SK-MEL-5 (cell line): ENCODE measurements at places on chromosomes 5 and 9. TPM values are rescaled to one million over a fixed set of nuclear protein-coding genes. Genes with fewer than 3 reads are reported as not detected.
A peak's percentile ranks its signal among the peaks of the same experiment; 100 is the strongest.

DNA sequence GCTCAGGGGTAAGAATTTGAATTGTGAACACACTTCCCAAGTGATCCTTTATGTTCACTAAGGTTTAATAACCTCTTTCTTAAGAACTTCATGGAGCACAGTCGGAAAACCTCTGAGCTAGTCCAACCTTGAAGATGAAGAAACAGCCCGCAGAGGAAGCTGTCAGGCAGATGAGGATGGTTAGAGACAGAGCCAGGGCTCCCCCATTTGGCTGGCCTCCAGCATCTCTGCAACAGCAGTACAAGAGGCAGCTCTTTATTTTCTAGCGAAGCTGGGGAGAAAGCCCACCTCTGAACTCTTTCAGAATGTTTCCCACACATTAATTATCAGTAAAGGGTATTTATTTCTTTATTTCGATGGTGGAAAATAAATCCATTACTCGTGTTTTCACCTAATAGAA is 350.8 kb downstream of the DMRT2 start:
- DNase-seq: no peak

Gene ANKRD18B
- 0.45 and 4.8 TPM in 2 replicates for total RNA-seq

Gene SLC6A7
- not detected in 2 replicates for total RNA-seq

- DNase-seq: peak; percentile 76
Observed at GRCh38 chr9:32986971-32987370, 14.5 kb downstream of the APTX start.

DNA sequence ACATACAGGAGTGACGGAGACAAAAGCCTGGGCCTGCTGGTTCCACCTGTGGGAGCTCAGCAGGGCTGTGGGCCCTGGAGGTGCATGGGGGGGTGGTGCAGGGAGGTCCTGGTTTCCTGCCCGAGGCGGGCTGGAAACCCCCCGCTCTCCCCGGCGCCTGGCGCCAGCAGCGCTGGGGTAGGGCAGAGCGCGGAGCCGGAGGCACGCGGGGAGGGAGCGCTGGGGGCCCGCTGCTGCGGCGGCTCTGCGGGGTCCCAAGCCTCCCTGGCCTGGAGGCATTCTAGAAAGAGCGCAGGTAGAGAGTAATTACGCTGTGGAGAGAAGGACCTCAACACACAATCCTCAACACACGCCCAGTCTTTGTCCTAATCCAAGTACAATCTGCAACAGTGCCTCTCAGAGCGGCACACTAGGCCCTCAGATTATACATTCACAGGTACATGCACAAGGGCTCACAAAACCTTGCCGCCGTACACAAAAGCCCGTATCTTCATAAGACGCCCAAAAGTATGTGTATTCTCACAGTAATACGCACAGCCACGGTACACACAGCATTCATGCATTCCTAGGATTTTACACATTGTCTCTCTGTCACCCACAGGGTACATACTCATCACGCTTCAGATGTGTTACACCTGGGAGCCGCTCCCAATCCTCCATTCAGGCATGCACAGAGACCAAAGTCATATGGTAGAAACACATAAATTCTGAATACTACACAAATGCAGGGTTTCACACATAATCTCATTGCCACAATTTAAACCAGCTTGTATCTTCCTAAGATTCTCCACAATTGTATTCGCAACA is 2.1 kb upstream of the HAND1 start:
- no peak for DNase-seq

Gene C9orf152
- total RNA-seq: not detected in 2 replicates

Gene SSBP2
- total RNA-seq: 4.0 and 7.9 TPM in 2 replicates

DNA sequence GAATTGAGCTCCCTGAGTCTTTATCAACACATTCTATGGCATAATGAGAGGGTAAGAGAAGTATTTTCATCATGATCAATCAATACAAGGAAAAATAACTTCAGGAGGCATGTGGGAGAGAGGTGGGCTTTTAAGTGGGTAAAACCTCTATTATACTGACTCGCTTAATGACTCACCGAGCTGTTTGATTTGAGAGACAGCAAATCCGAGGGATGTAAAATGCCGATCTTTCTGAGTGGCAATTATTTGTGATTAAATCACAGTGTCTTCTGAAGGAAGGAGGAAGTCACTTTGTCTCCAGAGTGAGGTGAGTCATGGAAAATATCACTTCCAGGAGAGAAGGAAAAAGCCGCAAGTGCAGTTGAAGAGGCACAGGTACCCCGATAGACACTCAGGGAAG is 320.4 kb downstream of the DRD1 start:
- DNase-seq: no peak

GRCh38 chr9:75138260-75139040 is 50.1 kb downstream of the OSTF1 start:
- DNase-seq: no peak

Gene CCNO
- 0.19 and 0.24 TPM in 2 replicates for total RNA-seq

DNA sequence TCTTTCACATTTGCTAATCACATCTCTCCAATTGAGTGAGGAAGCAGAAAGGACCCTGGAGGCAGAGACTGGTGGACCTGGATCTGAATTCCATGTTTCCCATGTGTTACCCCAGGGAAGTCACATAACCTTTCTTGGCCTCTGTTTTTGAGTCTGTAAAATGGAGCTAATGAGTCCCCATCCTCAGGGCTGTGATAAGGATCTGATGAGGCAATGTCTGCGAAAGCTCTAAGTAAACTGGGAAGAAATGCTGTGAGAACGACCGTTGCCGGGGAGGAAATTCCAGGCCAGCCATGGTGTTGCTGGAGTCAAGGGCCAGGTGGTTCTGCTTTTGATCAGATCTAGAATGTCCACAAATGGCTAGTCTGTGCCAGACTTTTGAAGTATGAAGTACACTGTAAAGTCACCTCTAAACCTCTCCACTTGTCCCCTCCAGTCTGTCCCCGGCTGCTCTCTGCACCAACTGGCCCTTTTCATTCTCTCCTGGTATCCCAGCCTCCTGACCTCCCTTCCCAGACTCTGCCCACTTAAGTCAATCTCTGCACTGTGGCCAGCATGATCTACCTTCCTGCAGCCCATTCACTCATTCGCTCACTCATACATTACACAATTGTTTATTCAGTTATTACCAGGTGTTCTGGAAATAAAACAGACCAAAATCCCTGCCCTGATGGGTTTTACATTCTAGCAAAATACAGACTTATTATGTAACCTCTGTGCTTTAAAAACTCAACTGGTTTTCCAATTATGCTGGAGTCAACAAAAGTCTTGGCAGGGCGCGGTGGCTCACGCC is 32.5 kb upstream of the N4BP3 start:
- no peak for DNase-seq

Gene TRMT10B
- 2.2 and 3.0 TPM in 2 replicates for total RNA-seq

DNA sequence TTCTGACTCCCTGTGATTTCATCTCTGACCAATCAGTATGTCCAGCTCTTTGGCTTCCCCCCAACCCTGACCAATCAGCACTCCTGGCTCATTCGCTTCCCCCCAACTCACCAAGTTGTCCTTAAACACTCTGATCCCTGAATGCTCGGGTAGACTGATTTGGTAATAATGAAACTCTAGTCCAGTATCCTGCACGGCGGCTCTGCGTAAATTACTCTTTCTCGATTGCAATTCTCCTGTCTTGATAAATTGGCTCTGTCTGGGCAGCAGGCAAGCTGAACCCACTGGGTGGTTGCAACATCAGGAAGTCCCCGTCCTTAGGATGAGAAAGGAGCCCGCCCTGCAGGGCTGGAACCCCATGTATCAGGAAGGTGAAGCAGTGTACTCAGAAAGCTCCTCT is 10.4 kb downstream of the FCN2 start:
- no peak for DNase-seq

DNA sequence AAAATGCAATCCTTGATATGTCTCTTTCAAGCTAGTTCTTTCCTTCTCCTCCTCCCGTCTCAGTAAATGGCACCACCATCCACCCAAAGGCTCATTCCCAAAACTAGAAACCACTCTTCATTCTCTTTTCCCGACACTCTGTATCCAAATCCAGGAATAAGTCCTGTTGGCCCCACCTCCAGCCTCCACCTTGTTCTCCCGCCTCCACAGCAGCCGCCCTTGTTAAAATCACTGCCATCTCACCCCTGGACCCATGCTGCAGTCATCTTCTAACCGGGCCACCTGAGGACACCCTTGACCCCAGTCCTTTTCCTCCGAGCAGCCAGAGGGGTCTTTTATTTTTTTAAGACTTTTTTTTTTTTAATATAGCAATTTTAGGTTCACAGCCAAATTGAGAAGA is 9.4 kb downstream of the PDZD2 start:
- no peak for DNase-seq

Gene RNF14
- total RNA-seq: 213 and 228 TPM in 2 replicates

DNA sequence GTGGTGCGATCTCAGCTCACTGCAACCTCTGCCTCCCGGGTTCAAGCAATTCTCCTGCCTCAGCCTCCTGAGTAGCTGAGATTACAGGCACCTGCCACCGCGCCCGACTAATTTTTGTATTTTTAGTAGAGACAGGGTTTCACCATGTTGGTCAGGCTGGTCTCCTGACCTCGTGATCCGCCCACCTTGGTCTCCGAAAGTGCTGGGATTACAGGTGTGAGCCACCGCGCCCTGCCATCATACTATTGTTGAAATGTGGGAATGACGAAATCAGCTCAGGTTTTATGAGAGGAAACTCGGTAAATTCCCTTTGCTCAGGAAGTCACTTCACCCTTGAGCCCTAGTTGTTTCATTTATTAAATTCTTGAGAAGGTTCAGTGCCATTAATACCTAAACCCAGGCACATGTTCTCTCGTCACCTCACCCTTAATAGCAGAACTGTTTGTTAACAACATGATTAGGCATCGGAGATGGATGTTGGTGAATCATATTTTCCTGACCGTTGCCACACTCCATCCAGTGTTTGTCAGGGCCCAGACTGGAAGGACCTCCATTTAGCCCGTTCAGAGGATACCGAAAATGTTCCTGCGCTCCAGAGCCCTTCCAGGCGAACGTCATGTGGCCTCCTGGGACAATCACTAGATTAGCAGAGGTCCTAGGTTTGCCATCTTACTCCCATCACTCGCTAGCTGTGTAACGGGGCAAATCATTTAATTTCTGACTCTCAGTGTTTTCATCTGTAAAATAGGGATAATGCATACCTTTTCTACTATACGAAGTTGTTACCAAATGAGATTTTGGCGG is 20.0 kb upstream of the CREBRF start:
- no peak for DNase-seq

Gene SLC6A3
- total RNA-seq: not detected in 2 replicates

DNA sequence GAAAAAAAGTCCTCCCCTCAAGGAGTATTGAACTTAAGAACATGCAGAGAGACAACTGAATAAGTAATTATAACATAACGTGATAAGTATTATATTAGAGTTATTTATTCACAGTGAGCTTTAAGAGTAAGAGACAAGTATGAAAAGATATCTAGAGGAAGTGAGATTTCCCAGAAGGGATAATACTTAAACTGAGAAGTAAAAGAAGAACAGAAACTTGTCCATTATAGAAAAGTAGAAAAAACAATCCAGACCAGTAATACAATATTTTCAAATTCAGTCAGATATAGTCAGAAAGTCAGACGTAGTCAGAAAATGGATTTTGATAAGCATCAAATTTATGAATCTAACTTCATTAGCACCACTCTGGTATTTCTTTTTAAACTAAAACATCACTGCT is 613.0 kb upstream of the CCNG1 start:
- DNase-seq: no peak

GRCh38 chr9:19660019-19660418 is 128.8 kb downstream of the SLC24A2 start:
- DNase-seq: no peak

- DNase-seq: no peak
Observed at GRCh38 chr5:135422419-135422818, 23.4 kb upstream of the MACROH2A1 start.

DNA sequence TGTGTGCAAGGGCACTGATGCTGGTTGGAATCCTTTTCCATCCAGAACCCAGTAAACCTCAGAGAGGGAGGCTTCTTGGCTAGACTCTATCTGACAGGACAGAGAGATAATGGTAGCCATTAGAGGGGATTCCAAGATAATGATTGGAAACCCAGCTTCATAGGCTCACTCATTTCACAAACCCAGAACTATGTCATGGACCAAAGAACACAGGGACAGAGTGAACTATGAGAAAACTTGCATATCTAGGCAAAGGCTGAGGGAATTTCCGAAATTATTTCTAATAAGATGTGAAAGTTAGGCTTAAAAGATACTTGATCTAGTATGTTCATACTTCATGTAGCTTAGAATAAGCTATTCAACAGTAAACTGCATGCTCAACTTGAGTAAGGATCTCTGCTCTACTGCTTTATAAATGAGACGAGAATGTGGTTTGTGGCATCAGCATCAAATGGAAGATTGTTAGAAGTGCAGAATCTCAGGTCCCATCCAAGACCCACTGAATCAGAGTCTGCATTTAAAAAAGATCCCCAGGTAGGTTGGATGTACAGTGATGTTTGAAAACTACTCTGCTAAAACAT is 261.4 kb downstream of the DMRT2 start:
- no peak for DNase-seq

Gene ZFP37
- 1.3 and 1.4 TPM in 2 replicates for total RNA-seq

DNA sequence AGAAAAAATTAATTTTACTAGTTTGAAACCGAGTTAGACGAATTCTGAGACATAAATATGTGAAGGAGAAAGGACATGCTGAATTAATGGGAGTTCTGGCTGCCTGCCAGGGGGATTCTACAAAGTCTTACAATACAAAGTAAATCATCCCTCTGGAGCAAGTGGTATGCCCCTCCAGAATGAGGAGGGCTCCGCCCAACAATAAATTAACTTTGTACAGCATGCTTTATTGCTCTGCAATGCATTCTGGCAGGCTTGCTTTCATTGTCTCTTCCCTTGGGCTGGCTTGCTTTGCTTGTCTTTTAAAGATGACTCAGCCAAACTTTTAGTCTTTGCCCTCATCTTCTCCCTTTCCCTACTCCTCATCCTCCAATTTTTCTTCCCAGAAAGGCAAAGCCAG is 11.7 kb upstream of the PCDHB1 start:
- no peak for DNase-seq

- no peak for DNase-seq
Observed at GRCh38 chr9:133538176-133538575, 3.7 kb downstream of the ADAMTSL2 start.

GRCh38 chr5:95084757-95085156 is 200.1 kb downstream of the MCTP1 start:
- no peak for DNase-seq

DNA sequence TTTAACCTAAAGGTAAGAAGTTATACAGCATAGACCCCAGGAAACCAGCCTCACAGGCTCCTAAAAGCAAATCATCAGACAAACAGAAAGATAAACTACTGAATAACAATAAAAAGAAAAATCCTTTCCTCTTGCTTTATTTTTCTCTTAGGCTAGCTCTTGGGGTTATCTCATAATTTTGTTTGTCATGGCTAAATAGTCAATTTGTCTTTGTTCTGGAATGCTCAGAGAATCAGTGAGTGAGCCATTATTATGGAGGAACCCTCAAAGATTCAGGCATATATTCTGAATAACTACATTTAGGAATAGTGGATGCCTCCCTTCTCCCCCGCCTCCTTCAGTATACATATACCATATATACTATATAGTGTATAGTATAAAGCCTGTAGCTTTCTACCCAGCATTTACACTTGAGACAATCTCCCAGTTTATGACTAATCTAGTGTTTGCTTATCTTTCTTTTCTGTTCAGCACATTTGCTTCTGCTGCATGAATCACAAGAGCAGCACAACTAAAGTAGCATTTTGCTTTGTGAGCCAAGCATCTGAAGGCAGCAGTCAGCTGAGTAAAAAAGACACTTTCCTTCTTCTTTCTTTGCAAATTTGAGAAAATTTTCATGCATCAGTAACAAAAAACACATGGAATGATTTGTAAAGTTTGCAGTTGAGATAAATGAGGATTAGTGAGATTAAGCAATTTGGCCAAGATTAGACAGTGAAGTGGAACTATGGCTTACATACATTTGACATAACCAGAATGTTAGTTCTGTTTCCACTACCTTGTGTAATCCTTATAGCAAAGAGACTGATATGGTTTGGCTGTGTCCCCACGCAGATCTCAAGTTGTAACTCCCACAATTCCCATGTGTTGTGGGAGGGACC is 45.3 kb upstream of the PPP3R2 start:
- no peak for DNase-seq
